ENCODE measurements at places on chromosomes 12 and 14. TPM values are rescaled to one million over a fixed set of nuclear protein-coding genes. Genes with fewer than 3 reads are reported as not detected.

GRCh38 chr12:49609875-49610154 lies 4.4 kb upstream of the FAM186B start:
- no peak for DNase-seq

DNA sequence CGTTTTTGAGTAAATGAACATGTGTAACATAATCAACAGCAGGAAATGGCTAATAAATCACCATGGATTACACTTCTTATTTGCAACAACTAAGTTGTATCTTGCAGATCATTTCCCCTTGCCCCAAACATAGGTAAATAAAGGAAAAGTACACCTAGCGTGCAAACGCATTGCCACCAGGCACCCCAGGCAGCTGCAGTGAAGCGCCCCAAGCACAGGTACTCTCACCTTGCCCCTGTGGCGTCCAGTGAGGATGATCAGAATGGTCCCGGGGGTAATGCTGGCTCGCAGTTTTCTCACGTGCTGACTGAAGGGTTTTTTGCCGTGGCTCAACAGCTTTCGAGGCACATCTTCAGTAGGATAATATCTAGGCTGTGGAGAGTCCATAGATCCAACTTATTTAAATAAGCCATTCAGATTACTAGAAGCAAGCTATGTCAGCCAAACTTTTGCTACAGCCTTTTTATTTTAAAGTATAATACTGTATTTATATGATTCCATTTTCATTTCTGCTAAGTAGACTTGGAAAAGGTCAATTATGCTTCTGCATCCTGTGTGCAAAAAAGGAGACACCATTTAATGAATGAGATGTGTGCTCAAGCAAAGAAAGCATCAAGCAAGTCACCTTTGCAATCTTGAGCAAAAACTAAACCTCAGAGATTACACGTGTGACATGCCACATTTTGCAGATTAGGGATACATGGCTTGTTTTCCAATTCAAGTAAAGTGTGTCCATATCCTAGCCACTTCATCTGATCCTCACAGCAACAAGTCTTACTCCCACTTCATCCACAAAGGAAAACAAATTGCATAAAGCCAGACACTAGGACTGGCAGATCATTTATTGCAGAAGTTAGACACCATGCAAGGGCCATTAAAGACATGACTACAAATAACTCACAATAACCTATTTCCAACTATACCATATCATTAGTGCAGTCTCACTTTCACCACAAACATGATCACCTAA lies 2.6 kb downstream of the RPL6 start:
- DNase-seq: no peak

DNA sequence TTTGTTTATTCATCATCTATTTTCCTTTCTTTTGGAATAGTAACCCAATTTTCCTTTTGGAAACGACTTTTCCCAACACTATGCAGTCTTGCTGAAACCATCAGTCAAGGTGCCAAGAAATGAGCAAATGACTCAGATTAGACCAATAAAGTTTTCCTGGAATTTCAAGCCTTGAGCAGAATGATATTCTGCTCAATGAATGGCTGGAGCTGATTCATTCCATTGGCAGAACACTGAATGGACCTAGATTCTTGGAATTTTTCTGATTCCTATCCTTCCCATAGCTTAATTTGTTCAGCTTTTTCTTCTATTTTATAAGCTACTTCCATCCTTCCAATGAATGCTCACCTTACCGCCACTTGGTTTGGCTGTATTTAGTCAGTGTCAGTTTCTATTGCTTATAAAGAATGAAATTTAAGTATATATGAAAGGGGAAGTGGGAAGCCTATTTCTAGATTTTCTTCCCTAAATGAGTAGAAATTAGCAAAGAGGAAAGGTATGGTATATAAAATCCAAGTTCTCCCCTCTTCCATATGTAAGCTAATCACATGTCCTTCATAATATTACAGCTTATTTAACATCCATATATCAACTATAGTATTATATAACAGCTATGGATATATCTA lies 89.0 kb downstream of the C14orf39 start:
- DNase-seq: no peak

LLPH gene
- 34.1 TPM for total RNA-seq

KRT83 gene
- not detected for total RNA-seq

GRCh38 chr14:74404435-74404834 lies 21.6 kb downstream of the SYNDIG1L start:
- no peak for DNase-seq

- DNase-seq: no peak
Observed at GRCh38 chr12:99810718-99811593, 163.4 kb downstream of the GARIN6 start.

TMTC2 gene
- total RNA-seq: 2.5 TPM

UNC79 gene
- total RNA-seq: 0.05 TPM

- DNase-seq: no peak
Observed at GRCh38 chr12:66637699-66638301, 41.1 kb downstream of the GRIP1 start.

- DNase-seq: no peak
Observed at GRCh38 chr12:116048879-116049278, 228.6 kb downstream of the MED13L start.

DNA sequence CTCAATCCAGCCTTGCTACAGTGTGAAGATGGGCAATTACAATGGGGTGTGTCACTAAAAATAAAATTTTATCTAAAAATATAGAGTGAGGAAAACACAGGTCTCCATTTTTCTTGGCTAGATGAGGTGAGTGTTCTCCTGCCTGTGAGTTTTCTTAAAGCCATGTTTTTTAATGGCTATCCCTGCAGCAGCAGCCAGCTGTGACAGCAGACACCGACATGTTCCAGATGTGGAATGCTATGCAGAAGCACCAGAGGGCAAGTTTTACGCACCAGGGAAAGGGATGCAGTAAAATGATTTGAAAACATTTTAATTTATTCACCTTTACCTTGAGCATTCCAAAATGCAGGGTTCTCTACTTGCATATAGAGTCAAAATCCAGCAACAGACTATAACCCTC lies 577.0 kb upstream of the STXBP6 start:
- DNase-seq: no peak

DNA sequence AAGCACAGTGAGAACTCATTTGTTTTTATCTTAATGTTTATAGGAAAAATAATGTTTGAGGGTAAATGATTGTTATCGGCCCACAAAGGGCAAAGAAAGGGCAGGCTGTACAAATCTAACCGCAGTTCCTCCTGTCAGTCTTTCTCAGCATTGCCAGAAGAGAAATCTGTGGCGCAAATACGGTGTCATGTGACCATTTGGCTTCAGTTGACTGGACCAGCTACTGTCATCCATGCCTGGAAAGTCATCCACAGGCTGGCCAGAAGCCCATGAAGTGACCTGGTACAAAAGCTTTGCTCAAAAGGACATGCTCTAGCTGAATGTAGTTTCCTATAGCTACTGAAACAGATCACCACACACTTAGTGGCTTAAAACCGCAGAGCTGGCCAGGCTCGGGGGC lies 43.6 kb downstream of the HCAR2 start:
- DNase-seq: no peak

PLBD1 gene
- 0.14 TPM for total RNA-seq

SOX5 gene
- total RNA-seq: not detected

DNA sequence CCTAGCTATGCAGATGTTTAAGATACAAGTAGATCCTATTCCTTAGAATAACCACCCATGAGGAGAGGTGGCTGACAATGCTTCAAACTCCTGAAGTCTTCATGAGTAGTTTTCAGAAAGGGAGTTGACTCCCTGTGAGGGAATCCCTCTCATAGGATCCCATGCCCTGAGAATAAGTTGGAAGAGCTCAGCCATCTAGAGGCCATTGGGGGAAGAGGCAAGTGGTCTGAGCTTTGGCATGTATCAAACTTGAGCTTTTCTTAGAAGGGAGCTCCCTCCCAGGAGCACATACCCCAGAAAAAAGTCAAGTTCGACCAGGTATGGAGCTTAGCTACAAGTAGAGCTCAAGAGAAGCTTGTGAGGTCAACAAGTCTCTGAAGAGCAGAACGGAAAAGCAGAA lies 165.7 kb upstream of the RBM19 start:
- DNase-seq: no peak

DNA sequence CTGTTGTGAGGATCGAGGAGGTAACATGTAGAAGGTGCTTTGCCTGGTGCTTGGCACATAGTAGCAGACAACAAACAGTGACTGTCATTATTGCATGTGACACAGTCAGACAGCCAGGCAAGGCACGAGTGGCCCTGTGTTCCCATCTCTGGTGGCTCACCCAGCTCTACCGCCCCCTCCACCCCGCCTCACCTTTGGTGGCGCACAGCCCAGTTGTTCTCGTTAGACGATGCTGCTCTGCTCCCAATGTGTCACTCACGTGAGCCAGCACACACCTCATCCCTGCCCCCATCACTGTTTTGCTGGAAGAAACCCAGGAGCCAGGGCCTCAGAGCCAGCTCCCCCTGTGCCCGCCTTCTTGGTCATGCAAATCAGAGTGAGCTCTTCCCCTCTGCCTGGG lies 113.3 kb downstream of the CALM1 start:
- no peak for DNase-seq

C12orf54 gene
- not detected for total RNA-seq

DNA sequence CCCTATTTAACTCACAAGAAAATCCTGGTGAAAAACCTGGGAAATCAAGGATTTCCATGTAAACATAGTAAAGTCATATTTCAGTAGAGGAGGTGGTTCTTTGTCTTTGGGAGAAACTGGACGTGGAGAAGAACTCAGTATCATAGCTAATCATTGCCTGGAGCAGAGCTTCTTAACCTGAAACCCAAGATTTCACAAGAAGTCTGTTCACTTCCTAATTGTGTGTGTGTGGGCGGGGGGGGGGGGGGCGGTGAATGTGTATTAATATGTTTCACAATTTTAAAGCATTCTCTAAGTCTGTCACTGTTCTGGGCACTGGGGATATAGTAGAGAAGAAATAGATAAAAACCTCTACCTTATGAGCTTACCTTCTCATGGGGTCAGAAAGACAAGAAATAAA lies 96.7 kb upstream of the PPP4R3A start:
- no peak for DNase-seq

TEX22 gene
- total RNA-seq: 2.2 TPM

- no peak for DNase-seq
Observed at GRCh38 chr14:25607192-25607591, 557.2 kb upstream of the STXBP6 start.

DNA sequence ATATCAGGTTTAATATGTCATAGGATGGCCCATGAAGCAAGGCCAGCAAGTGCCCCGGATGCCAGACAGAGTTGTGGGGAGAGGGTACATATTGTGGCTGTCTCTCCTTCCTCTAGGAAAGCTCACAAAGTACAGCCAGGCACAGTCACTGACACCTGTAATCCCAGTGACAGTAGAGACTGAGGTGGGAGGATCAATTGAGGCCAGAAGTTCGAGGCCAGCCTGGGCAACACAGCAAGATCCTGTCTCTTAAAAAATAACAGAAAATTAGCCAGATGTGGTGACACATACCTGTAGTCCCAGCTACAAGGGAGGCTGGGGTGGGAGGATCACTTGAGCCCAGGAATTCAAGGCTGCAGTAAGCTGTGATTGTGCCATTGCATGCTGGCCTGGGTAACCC lies 32.1 kb downstream of the SLC7A8 start:
- DNase-seq: no peak

GRCh38 chr12:65252515-65252914 lies 26.0 kb upstream of the MSRB3 start:
- DNase-seq: no peak

GRCh38 chr12:24109381-24110039 lies 160.0 kb upstream of the SOX5 start:
- no peak for DNase-seq

DNA sequence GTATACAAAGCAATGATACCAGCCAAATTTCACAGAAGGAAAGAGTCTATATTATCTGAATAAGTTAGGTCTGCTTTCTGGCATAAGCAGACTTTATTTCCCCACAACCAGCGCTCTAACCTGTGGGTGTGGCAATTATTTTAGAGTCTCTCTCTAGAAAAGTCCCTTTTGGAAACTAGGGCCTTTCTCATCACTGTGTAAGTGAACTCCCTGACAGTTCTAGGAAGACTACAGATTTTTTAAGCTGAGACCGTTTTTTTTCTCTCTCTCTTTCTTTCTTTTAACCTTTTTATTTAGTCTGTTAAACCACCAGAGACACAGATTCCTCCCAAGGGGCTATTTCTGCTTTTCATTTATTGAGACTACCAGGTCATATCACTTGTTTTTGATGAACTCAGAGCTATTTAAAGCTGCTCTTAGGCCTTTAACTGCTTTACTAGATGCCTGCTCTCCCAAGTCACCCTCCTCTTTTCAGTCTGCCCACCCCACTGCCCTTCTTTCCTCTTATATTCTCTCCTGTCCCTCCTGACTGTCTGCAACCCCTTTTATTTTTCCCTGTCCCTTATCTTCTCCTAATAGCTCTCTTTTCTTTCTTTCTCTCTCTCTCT lies 69.2 kb upstream of the ARHGAP5 start:
- no peak for DNase-seq

DNA sequence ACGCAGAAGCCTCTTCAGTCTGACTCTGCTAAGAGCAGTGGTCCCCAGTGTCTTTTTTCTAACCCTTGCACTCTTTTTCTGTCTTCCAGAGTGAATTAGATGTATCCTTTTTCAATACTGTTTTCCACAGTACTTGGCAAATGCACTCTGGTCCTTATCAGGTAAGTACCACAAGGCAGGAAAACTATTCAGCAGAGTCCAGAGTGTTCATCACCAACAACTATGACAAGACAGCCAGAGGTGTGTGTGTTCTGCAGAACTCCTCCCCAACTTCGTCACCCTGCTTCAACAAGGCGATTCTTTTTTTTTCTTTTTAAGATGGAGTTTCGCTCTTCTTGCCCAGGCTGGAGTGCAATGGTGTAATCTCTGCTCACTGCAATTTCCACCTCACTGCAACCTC lies 54.3 kb upstream of the STRN3 start:
- no peak for DNase-seq

DNA sequence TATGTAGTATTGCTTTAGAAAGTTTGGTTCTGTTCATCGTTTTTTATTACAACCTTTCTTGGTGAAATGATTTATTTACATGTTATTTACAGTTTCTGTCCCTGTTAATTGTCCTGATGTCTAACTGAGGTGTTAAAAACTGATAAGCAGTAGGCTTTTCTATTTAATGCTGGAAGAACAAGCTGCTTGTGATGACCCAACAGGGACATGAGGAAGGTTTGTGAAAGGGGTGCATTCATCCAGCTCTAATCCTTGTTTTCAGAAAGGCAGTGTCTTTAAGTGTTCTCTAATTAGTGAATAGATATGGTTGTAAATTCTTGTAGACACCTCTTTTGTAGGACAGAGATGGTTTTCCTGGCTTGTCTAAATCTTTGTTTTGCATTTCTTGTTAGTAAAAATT lies 191.4 kb downstream of the FOXA1 start:
- DNase-seq: no peak

LRFN5 gene
- not detected for total RNA-seq

A2ML1 gene
- not detected for total RNA-seq

- DNase-seq: no peak
Observed at GRCh38 chr14:26286913-26287205, 311.0 kb downstream of the NOVA1 start.

DNA sequence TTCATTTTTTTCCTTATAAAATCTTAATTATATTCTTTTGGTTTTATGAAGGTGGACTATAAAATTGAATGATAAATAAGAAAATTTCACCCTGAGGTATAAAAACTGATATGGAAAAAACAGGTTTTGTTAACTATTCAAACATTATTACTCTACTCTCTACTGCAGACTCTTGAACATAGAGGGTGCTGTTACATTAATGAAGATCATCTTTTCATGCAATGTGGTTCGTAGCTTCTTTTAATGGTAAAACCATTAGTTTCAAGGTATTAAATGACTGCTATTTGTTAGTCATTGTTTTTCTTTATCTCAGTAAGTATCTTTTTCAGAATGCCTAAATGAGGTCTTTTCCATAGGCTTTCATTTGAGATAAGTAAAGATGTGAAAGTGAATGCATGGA lies 510.4 kb downstream of the SLC16A7 start:
- no peak for DNase-seq
